ENCODE measurements at places on chromosomes 7 and 10.

DNA sequence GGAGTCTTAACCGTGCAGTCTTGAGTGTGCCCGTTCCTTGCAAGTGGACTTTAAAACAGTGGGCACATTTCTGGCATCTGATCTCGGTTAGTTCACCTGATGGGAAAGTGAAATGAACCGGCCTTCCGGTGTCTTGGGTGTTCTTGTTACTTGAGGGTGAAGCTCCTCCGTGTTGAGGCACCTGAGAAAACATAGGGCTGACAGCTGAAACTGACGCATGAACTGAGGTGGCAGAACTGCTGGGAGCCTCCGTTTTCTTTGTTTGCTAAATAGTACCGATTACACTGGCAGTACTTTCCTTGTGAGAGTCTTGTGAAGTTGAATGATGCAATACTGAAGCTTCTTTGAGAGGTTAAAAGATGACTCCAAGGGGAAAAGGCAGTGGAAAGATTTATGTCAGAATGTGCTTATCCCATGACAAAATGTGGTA is 62.8 kb upstream of the SAMD8 start:
- no peak for DNase-seq

DNA sequence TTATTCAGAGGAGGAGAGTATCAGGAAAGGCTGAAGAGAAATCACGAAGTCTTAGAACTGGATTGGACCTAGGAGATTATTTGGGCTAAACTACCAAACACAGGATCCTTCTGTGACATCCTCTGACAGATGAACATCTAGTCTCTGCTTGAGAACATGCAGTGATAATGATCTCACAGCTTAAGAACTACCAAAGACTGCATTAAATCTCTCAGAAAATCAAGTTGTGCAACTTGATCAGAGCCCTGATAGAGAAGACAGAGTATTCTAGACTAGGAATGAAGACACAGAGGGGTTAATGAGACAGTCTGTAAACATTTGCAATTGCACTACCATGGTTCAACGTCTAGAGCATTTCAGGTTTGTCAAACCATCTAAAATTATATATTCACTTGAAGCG is 37.1 kb upstream of the AGBL3 start:
- DNase-seq: no peak

DNA sequence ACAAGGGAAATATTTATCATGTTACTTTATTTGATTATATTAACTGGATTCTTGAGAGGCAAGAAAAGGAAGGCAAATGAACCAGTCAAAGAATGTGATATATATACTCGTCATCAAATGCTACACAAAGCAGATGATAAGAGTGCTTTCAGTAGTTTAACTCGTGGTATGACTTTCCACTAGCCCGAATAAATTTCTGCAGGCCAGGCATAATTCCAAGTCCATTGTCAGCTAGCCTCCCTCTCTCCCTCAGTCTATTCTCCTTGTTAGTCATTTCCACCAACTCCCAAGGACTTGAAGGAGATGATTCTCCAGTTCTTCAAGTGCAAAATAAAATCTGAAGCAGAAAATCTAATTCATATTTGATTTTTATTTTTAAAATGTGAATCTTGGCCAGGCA is 190.5 kb downstream of the GLI3 start:
- DNase-seq: no peak

DNA sequence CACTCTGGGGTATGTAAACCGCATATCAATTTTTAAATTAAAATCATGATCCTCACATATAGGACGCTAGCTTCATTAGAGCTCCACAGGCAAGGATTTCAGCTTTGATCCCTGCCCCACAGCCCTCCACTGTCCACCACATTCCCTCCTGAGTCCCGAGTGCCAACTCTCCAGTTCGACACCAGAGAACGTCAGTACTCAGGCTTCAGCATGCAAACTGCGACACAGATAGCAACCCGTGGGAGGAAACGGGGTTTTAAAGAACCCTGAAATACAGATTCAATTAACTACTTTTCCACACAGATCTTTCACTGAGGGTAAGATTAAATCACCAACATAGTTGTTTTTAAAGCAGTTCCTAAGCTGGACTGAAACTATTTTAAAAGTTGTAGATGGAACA is 26.1 kb downstream of the RAPGEF5 start:
- DNase-seq: no peak

GRCh38 chr10:123570051-123570897 is 95.9 kb upstream of the GPR26 start:
- DNase-seq: no peak

- DNase-seq: no peak
These were observed 95.8 kb downstream of the CFAP58 start for GRCh38 chr10:104449391-104449790.

DNA sequence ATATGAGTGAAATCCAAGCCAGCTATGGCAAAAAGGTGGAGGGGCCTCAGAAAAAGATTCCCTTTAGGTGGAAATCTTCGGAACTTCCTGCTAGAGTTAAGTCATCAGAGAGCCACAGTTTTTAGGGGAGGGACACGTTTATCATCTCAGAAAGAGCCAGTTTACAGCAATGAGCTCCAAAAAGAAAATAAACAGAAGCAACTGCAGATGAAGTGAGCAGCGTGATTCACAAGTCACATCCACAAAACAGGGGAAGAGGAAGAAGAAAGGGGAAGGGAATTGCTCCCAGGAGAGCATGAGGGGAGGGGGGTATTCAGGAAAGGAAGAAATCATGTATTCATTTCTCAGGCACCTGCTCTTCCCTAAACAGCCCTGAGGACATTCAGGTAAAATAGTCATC is 156.2 kb upstream of the FOXK1 start:
- DNase-seq: no peak

DNA sequence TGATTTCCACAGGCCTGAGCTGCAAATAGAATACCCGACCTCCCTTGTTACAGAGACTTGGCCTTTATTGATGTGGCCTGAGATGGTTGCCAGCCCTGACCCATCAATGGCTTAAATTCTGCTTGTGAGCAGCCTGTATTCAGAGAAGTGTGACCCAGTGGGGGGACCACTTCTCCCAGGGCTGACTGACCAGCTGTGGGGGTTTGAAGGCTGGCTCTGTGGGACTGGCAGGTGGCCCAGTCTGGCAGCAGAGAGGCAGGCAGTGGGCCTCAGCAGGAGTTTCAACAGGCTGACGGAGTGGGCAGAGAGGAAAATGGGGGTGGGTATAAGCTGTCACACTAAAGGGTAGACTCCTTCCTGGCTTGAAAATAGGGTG is 12.2 kb upstream of the PPIF start:
- DNase-seq: no peak

- peak; percentile 45 for DNase-seq
These were observed 601.4 kb upstream of the MGMT start for GRCh38 chr10:128865436-128866195.

GRCh38 chr10:125201108-125201524 is 40.8 kb upstream of the CTBP2 start:
- no peak for DNase-seq

- no peak for DNase-seq
These were observed 295.5 kb downstream of the ABCA13 start for GRCh38 chr7:48466713-48467112.
